Activated T-cell treated with anti-CD3 and anti-CD28 coated beads, Interleukin-2, amount 50 U/mL, for 72 hours (primary cell): ENCODE measurements at places on chromosomes 2 and 18. TPM values are rescaled to one million over a fixed set of nuclear protein-coding genes. Genes with fewer than 3 reads are reported as not detected.

SPATA3 gene
- 2.3 TPM for total RNA-seq

DNA sequence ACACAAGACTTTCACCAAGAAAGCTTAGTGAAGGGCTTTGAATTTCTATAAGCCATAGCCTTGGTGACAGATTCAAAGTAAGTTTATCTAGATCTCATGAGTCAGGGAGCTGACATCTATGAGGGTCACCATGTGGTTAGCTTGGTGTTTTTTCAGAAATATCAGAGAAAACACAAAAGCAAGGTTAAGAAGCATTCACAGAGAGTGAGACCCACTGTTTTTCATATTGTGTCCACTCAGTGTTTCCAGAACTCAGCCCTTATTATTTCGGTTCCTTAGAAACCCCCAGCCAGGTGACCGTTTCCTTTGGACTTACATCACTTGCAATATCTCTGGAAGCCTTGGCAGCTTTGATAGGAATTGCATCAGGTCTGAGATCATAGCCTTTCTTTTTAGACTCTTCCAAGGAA lies 76.6 kb downstream of the NEB start:
- DNase-seq = no peak

SRD5A2 gene
- not detected for total RNA-seq

DNA sequence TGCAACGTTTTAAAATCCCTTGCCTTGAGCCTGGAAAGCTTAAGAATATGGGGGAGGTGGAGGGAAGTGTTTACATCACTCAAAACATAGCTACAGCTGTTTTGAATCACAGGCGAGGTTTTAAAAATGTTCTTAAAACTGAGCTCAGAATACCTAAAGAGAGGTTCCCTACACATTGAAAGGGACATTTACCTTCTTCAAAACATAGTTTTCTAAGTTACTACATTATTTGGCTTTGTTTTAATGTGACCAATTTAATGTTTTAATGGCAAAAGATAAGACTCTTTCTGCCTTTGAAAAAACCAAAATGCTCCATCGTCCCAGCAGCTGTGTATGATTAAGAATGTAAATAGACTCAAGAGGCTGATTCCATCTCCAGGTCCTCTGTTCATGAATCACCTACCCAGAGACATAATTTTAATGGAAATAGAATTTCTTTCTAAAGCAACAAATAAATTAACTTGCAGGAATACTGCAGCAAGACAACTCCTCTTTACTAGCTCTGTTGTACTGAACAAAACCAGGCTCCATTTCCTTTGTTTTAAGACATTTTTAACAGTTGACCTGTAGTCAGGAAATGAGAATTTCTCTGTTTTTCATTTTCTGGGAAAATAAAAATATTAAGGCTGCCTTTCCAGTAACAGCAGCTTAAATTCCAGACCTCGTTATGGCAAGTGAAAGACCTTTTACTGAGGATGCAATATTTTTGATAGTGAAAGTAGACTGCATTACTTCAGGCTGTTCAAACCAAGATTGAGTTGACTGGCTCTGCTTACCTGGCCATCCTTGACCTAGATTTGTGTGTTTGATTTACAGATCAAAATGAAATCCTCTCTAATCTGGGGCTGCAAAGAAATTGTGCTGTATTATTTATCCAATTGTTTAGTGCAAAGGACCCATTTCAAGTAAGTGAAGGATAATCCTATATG lies 33.7 kb upstream of the WDR75 start:
- no peak for DNase-seq

DNA sequence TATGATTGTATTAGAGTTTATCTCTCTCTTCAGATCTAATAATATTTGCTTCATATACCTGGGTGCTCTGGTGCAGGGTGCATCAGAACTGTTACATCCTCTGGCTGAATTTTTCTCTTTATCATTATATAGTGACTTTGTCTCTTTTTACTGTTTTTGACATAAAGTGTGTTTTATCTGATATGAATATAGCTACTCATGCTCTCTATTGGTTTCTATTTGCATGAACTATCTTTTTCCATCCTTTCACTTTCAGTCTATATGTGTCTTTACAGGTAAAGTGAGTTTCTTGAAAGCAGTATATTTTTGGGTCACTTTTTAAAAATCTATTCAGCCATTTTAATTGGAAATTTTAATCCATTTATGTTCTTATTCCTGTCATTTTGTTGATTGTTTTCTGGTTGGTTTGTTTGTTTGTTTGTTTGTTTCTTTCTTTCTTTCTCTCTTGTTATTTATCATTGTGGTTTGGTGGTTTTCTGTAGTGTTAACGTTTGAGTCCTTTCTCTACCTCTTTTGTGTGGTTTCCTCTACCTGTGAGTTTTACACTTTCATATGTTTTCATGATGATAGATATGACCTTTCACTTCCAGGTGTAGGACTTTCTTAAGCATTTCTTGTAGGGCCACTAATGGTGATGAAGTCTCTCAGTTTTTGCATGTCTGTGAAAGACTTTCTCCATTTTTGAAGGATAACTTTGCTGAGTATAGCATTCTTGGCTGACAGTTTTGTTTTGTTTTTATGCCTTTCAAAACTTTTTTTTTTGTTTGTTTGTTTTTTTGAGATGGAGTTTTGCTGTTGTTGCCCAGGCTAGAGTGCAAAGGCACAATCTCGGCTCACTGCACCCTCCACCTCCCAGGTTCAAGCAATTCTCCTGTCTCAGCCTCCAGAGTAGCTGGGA lies 54.9 kb downstream of the CCNT2 start:
- no peak for DNase-seq

DNA sequence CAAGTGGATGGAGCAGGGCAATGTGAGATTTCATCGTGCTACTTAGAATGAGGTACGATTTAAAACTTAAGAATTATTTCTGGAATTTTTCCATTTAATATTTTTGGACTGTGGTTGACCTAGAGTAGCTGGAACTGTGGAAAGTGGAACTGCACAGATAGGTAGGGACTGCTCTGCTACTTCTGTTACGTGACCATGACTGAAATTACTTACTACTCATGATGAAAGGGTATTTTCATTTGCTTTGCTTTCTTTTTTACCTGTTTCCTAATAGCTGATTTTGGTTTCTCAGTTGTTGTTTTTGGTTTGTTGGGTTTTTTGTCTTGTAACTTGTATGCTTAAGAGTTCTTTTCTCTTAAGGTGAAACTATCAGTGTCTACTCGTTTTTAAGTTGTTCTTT lies 11.4 kb downstream of the UBE2E3 start:
- DNase-seq = no peak

PXDN gene
- 1.8 TPM for total RNA-seq

DNA sequence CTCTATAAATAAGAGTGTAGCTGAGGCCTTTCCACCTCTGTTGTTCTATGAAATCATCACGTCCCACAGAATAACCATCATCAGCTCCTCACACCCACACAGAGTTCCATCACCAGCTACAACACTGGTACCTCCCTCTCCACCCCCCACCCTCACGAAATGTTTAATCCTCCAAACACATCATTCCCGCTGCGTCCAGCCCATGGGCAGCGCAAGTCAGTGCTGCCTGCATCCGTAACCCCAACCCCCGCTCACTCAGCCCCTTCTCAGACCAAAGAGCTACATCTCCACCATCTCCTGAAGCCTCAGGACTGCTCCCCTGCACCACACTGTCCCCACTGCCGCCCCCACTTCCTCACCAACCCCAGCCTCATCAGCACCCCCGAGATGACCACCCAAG lies 19.4 kb downstream of the DNMT3A start:
- DNase-seq = peak; percentile 35

DNA sequence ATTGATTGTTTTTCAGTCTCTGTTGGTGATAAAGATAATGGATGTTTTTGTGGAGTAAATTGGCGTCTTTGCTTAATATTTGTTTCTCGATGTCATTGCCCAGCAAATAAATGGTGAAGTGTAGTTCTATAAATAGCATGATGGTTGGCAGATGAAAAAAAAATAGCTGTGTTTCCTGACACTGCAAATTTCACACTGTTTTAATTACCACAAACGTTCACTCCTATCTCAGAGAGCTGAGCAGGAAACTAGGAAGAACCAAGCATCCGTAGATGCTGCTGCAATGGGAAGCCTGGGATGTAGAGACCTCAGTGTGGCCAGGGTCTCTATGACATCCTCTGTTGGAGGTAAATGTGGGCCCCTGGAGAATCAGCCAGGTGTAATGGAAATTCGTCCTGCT lies 183.2 kb downstream of the CYRIA start:
- no peak for DNase-seq

TDRD15 gene
- not detected for total RNA-seq

DNA sequence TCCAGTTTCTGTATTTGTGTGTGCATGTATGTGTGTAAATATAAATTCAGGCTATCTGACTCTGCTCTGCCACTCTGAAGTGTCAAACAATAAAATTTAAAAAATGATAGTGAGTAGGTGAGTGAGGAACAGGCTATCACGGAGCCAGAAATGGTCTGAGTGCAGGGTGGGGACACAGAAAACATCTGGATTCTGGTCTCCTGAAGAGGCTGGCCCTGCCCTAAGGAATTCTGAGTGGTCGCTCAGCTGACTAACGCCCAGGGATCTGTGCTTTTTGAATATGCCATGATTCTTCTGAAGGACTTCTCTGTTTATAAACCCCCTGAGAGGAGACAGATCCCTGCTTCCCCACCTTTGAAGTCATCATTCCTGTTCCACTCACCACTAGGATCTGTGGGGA lies 353.9 kb upstream of the GYPC start:
- no peak for DNase-seq

GRCh38 chr2:150873396-150873772 lies 385.9 kb upstream of the RND3 start:
- no peak for DNase-seq

DNA sequence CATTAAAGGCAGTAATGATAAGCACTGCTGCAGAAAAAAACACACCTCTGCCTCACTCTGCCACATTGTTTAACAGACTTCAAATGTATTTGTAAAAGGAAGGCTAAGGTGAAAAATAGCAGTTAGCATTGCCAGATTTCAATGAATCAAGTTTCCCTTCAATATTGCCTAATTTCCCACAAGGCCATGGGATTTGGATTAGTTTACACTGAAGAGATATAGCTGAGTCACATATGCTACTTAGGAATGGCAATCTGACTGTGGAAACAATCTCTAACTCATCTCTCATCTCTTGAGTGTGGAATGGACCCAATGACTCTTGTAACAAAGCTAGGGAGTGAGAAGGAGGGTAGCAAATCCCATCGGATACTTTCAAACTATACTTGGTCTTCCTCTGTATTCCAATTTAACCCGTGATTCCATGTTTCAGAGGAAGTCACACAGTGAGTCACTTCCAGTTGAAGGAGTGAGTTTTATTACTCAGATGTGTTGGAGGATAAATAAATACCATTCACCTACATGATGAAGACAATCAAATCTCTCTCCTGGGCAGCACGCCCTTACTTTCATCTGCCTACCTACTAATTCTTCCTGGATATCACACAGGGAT lies 5.1 kb downstream of the B4GALT6 start:
- no peak for DNase-seq
